Stimulated activated CD4-positive, alpha-beta T cell treated with anti-CD3 and anti-CD28 coated beads, Interleukin-2, amount 100 ng/mL, for 4 hours (primary cell): ENCODE measurements at places on chromosomes 5 and 9.

GRCh38 chr5:124315741-124316415, 430.6 kb downstream of the ZNF608 start:
- no peak for DNase-seq

GRCh38 chr9:93184432-93185265, 710 bp downstream of the WNK2 start:
- DNase-seq = no peak

- DNase-seq = no peak
Measured at GRCh38 chr9:122001491-122002201, 91.5 kb downstream of the TTLL11 start.

DNA sequence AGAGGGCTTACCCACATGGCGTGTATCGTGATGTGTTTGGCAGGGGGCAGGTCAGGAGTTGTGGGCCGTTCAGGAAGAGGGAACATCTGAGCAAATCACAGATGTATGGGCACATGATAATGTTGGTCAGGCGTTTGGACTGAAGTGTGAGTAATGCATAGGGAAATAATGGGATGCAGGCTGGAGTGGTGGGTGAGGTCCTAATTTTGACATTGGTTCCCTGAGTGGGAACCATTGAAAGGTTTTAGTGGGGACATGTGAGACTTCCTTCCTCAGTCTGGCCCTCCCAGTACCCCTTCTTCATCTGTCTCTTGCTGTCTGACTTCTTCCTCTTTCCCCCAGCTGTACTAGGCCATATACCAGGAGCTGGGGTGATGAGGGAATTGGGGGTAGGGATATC, 7.6 kb downstream of the OTULIN start:
- DNase-seq = no peak

DNA sequence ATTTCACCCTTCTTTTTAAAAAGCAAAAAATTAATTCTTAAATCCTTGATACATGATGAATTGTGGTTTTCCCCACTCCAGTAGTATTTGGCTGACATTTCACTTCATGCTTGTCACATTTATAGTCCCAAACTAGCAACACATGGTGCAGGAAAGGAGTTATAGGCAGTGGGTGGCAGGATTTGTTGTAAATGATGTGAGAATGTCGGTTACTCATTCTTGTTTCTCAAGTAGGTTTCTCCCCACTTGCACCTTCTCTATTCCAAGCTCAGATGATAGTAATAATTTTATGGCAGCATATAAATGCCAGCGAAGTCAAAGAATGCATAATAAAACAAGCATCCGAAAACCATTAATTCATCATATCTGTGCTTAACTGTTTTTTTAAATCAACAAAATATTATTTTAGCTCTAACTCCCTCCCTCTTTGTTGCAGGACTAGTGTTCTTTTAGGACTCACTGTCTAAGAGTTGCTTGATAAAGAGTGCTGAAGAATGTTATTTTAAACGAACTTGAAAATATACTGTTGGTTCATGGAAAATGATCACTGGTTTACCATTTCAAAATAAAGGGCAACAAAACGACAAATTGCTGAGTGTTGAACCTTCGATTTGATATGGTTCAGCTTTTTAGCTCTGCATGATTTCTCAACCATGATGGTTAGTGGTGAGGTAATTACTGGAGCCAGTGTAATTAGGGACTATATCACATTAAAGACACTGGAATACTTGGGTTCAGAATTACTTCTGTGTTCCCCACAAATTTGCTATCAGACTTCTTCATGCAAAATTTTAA, 88.1 kb upstream of the ADAMTSL1 start:
- no peak for DNase-seq

DNA sequence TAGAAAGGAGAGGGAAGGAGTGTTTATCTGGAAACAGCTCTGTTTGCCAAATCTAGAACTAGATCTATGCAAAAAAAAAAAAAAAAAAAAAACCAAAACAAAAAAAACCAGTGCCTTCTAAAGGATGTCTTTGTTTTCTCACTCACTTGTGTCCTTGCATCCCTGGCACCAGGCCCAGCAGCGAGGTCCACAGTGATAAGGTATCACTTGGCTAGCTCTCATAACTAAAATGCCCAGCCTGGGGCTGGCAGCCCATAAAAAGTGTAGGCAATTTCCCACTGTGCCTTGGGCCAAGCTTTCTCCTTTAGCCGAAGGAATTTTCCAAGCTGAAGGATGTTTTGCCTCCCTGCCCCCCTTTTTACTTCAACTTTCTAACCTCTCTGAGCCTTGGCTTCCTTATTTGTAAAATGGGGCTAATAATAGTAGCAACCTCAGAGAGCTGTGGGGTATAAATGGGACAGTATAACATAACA, 20.8 kb downstream of the RGS3 start:
- DNase-seq = no peak

- DNase-seq = no peak
Measured at GRCh38 chr9:136147038-136147889, 28.6 kb upstream of the TMEM250 start.

DNA sequence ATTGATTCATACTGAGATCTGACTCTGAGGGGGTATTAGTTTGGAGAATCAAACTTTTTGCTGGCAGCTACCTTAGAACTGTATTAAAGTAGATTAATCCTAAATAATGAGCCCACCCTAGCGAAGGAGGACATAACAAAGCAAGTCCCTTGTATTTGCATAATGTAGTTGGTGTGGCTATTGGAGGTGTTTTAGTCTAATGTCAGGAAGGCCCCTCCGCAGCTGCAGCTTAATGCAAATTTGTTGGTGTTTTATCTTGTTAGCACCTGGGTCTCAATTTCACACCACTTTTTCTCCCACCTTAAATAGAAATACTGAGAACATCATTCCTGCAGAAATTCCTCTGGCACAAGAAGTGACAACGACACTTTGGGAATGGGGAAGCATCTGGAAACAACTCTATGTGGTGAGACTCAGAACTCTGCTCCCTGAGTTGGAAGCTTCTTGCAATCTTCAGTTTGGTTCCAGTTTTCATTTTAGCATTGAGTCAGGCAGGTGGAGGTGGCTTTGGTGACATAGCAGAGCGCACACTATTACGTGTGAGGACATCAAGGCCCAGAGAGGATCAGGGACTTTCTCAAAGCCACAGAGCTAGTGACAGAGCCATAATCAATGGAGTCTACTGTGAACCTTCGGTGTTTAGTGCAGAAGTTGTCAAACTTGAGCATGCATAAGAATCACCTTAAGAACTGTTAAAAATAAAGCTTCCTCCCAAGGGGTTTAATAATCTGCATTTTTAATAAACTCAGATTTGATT, 33.9 kb downstream of the DOCK2 start:
- DNase-seq = no peak

- no peak for DNase-seq
Measured at GRCh38 chr9:93261735-93262523, 78.0 kb downstream of the WNK2 start.

DNA sequence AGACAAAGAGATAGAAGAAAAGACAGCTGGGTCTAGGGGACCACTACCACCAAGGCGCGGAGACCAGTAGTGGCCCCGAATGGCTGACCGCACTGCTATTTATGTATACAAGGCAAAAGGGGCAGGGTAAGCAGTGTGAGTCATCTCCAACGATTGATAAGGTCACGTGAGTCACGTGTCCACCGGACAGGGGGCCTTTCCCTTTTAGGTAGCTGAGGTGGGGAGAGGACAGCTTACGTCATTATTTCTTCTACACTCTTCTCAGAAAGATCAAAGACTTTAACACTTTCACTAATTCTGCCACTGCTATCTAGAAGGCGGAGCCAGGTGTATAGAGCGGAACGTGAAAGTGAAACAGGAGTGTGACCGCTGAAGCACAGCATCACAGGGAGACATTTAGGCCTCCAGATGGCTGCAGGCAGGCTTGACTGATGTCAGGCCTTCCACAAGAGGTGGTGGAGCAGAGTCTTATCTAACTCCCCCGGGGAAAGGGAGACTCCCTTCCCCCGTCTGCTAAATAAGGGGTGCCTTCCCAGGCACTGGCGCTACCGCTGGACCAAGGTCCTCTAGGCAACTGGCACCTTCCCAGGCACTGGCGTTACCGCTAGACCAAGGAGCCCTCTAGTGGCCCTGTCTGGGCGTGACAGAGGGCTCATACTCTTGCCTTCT, 6.1 kb upstream of the PRR16 start:
- DNase-seq = no peak

- no peak for DNase-seq
Measured at GRCh38 chr9:135283671-135284070, 195.9 kb upstream of the PPP1R26 start.

DNA sequence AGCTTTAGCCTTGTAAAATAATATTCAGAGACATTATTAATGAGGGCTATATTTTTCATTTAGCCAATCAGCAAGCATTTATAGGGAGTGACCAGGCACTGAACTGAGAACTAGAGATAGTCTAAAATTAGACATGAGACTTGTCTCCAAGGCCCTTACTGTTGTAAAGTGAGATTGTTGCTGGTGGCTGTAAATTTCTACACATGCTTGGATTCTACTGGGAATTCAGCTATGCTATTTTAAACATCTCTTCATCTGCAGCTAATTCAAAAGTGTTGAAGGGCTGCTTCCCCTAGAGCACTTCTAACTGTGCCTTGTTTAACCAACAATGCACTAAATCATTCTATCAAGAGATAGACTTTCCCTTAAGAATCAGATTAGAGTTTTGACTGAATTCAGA, 67.4 kb downstream of the CHSY3 start:
- no peak for DNase-seq

GRCh38 chr5:110094109-110094508, 404.4 kb downstream of the MAN2A1 start:
- DNase-seq = no peak

DNA sequence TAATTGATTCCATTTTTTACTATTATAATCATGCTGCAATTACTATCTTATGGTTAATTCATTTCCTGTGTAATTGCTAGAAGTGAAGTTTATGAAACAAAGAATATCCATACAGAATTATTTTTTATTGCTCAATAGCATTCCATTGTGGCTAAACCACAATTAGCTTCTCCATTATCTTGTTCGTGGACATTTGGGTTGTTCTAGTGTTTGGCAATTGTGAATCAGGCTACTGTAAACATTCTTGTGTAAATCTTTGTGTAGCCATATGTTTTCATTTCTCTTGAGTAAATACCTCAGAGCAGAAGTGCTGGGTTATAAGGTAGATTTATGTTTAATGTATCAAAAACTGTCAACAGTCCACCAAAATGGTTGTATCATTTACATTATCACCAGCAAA, 341.1 kb downstream of the MAT2B start:
- DNase-seq = no peak

DNA sequence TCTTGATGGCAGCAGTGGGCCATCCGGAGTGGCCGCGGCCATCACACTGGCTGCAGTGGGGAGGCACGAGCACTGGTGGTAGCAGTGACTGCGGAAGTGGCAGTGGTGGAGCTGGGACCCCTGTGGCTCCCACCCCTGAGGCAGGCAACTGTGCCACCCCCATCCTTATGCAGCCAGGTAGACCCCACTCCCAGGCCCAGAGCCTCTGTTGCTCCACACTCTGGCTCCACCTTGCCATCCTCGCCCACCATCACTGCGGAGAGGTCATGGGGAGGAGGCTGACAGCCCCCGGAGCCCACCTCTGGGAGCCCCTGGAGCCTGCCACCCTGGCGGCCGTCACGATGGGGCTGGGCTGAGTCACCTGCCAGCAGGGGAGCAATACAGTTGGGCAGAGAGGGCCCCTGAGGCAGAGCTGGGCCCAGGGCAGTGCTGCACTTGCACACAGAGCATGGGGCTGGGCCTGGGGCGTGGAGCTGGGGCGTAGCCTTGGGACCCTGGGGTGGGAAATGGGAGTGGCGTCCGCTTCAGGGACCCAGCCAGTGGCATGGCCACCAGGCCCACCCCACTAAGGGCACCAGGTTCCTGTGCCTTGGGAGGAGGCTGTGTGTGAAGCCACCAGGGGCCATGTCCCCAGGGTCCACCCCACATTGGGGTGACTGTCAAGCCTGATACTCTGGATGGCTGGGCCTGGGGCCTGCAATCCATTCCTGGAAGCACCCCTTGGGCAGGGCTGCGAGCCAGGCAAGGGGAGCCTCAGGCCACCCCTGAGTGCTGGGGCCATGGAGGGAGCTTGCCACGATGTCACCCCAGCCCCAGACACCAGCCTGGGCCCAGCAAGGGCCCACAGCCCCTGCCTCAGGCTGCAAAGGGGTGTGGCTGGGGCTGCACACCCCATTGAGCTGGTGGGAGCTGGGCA, 7.7 kb downstream of the AMBP start:
- DNase-seq = no peak

DNA sequence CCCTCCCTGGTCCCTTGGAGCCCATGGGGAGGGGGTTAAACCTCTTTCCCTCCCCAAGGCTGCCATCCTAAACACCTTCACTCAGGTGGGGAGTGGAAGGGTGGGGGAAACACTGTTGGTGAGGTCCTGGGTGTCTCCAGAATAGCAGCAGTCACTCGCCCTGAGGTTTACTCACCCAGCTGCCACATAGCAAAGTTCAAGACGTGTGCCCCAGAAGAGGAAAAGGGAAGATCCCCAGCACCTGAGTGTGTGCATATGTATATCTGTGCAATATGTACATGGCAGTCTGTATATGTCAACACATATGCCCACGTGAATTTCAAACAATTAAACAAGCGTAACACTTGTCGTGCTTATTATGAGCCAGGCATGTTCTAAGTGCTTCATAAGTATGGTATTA, 31.3 kb upstream of the SMU1 start:
- DNase-seq = no peak

GRCh38 chr5:96335873-96336272, 97.2 kb downstream of the PCSK1 start:
- DNase-seq = no peak

DNA sequence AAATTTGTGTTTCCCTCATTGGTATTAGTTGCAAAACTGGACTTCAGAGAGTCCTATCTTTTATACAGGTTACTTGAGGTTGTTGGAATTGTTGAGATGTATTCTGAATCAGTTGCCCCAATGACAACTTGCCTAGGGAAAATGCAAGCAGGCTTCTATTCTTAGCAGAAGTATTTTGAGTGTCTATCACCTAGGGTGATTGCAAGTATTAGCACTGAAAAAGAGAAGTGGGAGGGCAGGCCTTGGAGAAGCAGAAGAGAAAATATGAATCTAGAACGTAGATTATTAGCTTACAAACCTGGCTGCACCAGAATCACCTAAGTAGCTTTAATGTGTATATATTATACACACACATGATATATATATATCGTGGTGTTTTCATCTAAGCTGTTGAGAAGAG, 43.2 kb downstream of the ADAMTS12 start:
- DNase-seq = no peak

DNA sequence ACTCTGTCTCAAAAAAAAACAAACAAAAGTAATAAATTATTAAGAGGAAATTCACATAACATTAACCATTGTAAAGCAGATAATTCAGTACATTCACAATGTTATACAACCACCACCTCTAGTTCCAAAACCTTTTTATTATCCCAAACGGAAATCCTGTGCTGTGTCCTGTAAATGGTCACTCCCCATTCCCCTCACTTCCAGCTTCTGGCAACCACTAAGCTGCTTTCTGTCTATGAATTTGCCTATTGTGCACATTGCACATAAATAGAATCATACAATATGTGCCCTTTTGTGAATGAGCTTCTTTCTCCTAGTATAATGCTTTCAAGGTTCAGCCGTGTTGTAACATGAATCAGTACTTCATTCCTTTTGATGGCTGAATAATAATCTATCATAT, 20.8 kb downstream of the C9orf152 start:
- no peak for DNase-seq

- DNase-seq = no peak
Measured at GRCh38 chr5:136236479-136237083, 43.6 kb upstream of the SMIM32 start.
